ENCODE measurements at places on chromosomes 12 and 14. TPM values are rescaled to one million over a fixed set of nuclear protein-coding genes. Genes with fewer than 3 reads are reported as not detected.

DNA sequence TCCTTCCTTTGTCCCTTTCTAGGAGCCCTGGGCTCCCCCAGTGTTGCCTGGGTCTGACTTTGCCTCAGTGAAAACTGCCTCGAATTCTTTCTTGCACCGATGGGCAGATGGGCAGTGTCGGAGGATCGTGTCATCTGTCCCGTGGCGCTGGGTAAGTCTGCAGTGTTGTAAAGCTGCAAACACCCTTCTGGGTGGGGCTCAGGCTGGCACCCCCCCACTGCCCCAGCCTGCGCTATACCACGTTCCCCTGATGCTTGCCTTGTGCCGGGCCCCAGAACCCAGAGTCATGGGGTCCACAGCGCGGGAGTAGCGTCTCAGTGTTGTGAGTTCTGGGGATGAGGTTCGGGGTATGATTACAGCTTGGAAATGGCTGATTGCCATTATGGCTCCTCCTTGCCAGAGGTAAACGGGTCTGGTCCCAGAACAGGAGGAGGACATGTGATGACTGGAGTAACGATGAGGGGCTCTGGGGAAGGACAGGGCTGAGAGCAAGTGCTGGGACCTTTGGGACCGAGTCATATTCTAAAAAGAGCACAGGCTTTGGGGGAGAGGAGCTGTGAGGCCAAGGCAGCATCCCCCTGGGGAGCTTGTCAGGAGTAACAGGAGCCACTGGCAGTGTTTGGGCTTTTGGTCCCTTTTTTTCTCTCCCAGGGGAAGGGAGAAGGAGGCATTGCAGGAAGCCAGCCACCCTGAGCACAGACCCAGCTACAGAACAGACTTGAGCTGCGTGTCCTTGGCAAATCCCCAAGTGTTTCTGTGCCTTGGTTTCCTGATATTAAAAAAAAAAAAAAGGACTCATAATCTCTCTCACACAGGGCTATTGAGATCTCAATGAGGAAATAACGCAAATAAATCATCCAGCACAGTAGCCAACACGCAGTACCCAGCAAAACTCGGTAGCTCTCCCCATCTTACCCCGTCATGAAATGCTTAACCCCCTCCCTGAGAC is 4.3 kb downstream of the RTL1 start:
- peak; percentile 61 for DNase-seq

DNA sequence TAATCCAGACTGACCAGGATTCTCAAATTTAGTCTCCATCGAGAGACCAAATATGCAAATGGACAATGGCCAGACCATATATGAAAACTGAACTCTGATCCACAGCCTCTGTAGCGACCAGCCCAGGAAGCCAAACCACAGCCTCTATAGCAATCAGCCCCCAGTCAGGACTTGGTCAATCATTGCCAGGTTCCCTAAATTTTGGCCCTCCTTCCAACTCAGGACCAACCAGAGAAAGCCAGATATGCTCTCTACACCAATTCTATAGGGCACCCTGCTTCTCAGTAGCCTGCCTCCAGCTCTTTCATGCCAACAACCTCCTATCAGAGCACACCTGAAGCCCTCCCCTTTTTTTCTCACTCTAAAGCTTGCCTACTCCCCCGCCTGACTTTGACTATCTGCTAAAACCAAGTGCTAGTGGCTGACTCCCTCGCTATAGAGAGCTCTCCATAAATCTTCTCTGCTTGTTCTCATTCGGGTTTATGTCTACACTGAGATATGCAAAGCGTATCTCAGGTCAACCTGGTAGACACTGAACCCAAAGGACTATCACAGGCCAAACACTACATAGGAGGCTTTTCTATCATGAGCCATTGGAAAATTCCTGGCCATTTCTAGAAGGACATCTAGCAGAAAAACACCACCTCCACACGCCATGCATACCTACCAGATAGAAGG is 110.5 kb upstream of the FUT8 start:
- DNase-seq = no peak

GRCh38 chr12:12796928-12797793 is 11.7 kb downstream of the APOLD1 start:
- DNase-seq = no peak

DNA sequence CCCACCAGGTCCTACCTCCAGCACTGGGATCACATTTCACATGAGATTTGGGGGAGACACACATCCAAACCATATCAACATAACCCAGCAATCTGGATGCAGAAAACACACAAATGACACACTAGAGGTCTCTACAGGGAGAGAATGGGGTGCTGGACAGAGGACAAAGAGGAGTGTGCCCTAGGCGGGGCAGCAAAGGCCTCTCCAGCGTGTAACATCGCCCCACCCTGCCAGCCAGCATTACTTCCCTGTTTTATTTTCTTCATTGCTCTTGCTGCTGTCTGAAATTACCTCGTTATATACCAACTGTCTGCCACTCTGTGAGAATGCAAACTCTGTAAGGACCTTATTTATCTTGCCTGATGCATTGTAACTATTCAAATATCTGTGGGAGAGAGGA is 61.1 kb downstream of the RIMBP2 start:
- no peak for DNase-seq

GRCh38 chr14:85248881-85249635 is 280.9 kb upstream of the FLRT2 start:
- DNase-seq = no peak

GRCh38 chr12:127179176-127179575 is 1087.8 kb upstream of the TMEM132C start:
- DNase-seq = no peak

DNA sequence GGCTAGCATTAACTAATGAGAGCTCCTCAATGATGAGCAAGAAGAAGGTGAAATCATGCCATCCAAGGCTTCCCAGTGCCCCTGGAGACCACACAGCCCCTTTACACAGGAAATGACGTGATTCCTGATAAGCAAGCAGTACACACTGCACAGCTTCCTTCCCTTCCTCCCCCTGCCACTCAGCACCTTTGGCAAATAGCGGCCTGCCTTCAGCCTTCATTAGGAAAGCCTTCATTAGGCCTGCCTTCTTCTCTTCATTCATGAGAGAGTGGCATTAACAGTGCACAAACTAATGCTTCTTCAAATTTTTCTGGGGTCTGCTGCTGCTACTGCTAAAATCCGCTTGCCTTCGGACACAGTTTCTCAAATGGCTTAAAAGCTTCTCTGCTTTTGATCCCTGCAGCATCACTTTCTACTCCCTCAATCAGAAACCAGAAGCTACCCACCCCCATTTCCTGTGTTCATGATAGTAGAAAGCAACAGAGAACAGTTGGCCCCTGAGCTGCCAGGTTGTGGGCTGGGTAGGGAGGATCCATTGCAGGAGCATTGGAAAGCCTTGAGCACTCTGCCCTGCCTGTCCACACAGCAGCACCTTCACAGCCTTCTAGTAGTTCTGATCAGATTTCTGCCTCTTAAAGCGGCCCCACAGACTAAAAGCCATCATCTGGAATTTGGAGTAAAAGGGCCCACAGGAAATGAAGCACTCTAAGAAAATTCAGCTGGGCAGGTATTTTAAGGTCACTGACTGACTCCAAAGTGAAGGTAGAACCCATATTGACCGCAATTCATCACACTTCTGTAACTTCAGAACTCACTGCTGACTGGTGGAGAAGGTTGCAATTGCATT is 103.8 kb upstream of the ETV6 start:
- DNase-seq = no peak

GRCh38 chr14:59328454-59328853 is 136.7 kb downstream of the GPR135 start:
- no peak for DNase-seq

DNA sequence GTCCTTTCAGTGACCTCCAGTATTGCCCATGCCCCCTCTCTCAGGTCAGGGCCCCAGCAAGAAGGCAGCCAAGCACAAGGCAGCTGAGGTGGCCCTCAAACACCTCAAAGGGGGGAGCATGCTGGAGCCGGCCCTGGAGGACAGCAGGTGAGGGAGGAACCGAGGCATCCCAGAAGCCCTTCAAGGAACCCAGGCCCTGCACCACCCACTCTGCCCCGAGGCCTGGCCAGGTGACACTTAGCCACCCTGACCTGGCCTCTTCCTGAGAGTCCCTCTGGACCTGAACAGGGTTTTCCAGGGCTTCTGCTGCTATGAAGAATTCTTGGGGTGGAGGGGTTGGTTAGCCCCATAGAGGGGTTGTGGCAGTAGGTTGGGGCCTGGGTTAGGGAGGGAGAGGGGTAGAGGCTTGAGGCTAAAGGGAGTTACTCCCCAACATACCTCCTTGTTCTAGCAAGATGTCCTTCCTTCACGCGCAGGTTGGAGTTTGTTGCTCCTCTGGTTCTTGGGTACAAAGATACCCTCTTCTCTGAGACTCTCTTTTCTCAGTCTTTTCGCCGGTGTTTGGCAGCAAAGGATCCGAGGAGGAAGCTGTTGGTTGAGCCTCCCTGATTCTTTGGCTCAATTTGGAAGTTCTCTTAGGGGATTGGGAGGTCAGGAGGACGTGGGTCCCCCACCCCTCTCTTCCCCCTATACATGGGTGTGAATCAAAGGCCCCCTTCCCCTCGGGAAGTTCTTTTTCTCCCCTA is 2.1 kb downstream of the TARBP2 start:
- no peak for DNase-seq

- DNase-seq = no peak
These were observed 184.5 kb downstream of the AKAP6 start for GRCh38 chr14:32513571-32514009.

- DNase-seq = no peak
These were observed 460.1 kb downstream of the MED13L start for GRCh38 chr12:115817389-115817788.

GRCh38 chr14:55441286-55441685 is 870 bp upstream of the TBPL2 start:
- no peak for DNase-seq

GRCh38 chr12:100675432-100675831 is 101.9 kb downstream of the GAS2L3 start:
- DNase-seq = no peak

DNA sequence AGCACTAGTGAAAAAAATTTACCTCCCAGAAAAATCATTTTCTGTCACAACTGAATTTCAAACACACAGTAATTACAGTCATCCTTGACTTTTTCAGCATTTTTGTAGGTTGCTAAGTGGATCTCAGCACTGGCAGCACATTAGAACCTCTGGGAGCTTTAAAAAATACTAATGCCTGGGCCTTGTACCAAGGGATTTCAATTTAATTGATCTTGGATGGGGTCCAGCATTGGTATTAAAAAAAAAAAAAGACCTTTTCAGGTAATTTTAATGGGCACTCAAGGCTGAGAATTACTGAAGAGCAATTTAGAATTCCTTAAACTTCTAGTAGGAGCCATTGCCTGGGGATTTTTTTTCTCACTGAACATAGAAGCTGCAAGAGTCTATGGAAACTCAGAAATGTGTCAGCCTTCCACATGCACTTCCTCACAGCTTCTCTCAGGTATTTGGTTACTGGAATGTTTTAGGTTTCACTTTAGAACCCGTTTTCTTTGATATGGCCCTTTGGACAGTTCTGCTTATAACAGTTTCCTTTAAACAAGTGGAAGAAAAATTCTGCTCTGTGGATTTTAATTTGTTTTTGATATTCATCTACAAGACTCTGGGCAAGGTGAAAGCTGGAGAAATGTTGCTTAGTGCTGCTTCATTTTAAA is 88.5 kb upstream of the DACT1 start:
- DNase-seq = no peak

DNA sequence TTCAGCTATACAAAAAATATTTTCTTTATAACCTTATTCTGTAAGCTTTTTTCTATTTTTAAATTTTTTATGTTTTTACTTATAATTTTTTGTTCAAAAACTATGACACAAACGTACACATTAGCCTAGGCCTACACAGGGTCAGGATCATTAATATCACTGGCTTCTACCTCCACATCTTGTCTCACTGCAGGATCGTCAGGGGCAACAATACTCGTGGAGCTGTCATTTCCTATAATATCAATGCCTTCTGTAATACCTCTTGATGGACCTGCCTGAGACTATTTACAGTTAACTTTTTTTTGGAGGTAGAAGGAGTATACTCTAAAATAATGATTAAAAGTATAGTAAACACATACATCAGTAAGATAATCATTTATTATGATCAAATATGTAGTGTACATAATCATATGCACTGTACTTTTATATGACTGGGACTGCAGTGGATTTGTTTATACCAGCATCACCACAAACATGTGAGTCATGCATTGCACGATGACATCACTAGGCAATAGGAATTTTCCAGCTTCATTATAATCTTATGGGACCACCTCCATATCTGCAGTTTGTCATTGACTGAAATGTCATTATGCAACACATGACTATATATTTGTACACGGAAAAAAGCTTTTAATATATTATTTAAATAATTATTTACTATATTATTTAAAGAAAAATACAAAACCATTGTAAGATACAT is 18.5 kb upstream of the PMCH start:
- no peak for DNase-seq

GRCh38 chr12:131119936-131120335 is 166.2 kb downstream of the ADGRD1 start:
- DNase-seq = peak; percentile 23

- no peak for DNase-seq
These were observed 88.4 kb downstream of the PCNX1 start for GRCh38 chr14:70995671-70996070.

GRCh38 chr12:110737532-110737931 is 5.2 kb downstream of the PPP1CC start:
- DNase-seq = no peak

- DNase-seq = no peak
These were observed 22.9 kb upstream of the PPP1R13B start for GRCh38 chr14:103870144-103870876.

DNA sequence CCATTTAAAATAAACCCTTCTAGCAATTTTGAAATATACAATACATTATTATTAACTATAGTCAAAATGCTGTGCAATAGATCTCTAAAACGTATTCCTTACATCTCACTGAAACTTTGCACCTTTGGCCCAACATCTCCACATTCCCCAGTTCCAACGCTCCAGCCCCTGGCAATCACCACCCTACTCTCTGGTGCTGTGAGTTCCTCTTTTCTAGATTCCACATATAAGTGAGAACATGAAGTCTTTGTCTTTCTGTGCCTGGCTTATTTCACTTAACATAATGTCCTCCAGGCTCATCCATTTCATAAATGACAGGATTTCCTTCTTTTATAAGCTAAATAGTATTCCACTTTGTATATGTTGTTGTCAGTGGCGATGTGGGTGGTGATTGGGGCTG is 194.7 kb upstream of the RTL1 start:
- DNase-seq = no peak

DNA sequence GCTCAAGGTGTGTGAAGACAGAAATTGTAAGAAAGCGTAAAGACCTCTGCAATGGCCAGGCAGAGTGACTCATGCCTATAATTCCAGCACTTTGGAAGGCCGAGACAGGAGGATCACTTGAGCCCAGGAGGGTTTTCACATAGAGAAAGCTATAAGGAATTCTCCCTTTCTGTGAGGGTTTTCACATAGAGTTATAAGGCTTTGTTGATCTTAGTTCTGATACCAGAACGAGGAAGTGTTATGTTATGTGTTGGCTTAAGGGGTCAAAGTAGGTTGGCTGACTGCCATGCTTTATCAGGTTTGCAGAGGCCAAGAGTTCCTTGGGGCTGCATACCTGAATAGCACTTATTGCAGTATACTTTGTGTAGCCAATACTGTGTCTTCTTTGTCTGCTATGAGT is 139.1 kb downstream of the ERC1 start:
- DNase-seq = no peak

Gene AQP2
- total RNA-seq = not detected

Gene LALBA
- not detected for total RNA-seq

Gene CACNA1C
- 151 TPM for total RNA-seq

Gene NEUROD4
- total RNA-seq = not detected

Gene CLEC1B
- total RNA-seq = not detected

Gene KRT3
- not detected for total RNA-seq

Gene GALNT4
- 2.2 TPM for total RNA-seq

Gene PPFIA2
- total RNA-seq = 0.35 TPM
